ENCODE measurements at places on chromosomes 3 and 15. TPM values are rescaled to one million over a fixed set of nuclear protein-coding genes. Genes with fewer than 3 reads are reported as not detected.

DNA sequence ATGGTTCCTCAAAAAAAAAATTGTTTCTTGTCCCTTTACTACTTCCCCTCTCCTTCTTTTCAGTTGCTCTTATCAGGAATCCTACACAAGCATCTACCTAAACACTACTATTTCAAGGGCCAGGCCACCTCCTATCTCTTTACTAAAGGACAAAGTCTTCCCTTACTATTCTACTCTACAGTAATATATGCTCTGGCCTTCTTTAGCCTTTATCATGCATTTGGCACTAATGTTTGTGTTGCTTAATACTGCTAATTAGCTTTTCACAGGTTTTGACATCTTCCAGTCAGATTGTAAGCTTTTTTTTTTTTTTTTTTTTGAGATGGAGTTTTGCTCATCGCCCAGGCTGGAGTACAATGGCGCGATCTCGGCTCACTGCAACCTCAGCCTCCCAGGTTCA lies 5.3 kb downstream of the CEP19 start:
- DNase-seq: no peak
- no peaks in the 10 kb centered on the region for H3K27me3 ChIP-seq
- H3K27ac ChIP-seq: no peak overlapping the region
- peaks cover 2% of the 10 kb centered on the region for H3K4me1 ChIP-seq
- no peaks in the 10 kb centered on the region for H3K36me3 ChIP-seq

- DNase-seq: no peak
- H3K36me3 ChIP-seq: no peaks in the 10 kb centered on the region
- H3K4me1 ChIP-seq: peaks cover 47% of the 10 kb centered on the region
- peak within 1 kb of the TSS; percentile 71 for H3K4me3 ChIP-seq
- H3K27me3 ChIP-seq: peaks cover 5% of the 10 kb centered on the region
These were observed at the start of gene LOXL1 for GRCh38 chr15:73926219-73927002. TSS of gene LOXL1 (plus strand) at chr15:73926462. CDS start at chr15:73926784, 322 bp downstream.

Gene ERICH6
- total RNA-seq: not detected

Gene TM6SF1
- 0.90 TPM for total RNA-seq

DNA sequence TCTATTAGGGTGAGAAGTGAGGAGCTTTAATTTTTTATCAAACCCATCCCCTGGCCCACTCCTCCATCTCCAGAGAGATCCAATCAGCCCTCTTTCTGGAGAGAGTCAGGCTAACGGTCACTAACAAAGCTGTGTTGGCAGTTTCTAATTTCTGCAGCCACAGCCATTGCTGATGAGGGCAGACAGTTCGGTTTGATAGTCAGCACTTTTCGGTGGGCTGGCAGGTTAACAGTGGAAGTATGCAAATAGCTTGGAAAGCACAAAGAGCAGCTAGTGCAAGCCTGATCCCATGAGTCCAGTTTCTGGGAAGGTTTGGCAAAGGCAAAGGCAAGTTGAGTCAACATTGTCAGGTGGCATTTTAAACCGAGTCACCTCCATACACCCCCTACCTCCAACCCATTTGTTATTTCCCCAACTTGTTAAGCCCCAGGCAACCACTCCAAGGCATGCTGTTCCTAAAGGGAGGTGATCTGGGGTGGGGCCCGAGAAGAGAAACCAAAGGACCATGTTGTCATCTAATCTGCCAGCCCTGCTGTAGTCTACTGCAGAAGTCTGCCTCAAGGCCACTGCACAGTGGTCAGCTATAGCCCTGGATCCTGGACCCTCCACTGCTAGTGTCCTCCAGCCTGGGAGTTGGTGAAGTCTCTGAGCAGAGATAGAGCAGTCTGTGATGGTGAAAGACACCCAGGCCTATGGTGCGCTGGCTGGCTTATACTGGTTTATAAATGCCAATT lies 1.7 kb downstream of the CCR1 start:
- no peak overlapping the region for H3K27ac ChIP-seq
- DNase-seq: no peak
- H3K4me3 ChIP-seq: no peak overlapping the region
- no peaks in the 10 kb centered on the region for H3K27me3 ChIP-seq

Gene EIF4E3
- total RNA-seq: 14.3 TPM

GRCh38 chr3:179967622-179968021 lies 69.1 kb downstream of the PEX5L start:
- no peak overlapping the region for H3K4me3 ChIP-seq
- no peak for DNase-seq
- H3K36me3 ChIP-seq: no peaks in the 10 kb centered on the region

Gene CCR9
- total RNA-seq: not detected

GRCh38 chr15:74901612-74902063 lies 5.0 kb downstream of the FAM219B start:
- H3K27me3 ChIP-seq: no peaks in the 10 kb centered on the region
- no peaks in the 10 kb centered on the region for H3K4me1 ChIP-seq
- DNase-seq: no peak
- no peak overlapping the region for H3K27ac ChIP-seq
- no peak overlapping the region for H3K4me3 ChIP-seq

- H3K36me3 ChIP-seq: no peaks in the 10 kb centered on the region
- H3K4me3 ChIP-seq: no peak overlapping the region
- no peak for DNase-seq
- no peak overlapping the region for H3K27ac ChIP-seq
- H3K4me1 ChIP-seq: peaks cover 2% of the 10 kb centered on the region
These were observed 31.2 kb downstream of the DPH6 start for GRCh38 chr15:35514759-35515158.
